ENCODE measurements at places on chromosomes 12 and 14.

- no peak for DNase-seq
Observed at GRCh38 chr12:65019696-65020234, 101.3 kb downstream of the WIF1 start.

DNA sequence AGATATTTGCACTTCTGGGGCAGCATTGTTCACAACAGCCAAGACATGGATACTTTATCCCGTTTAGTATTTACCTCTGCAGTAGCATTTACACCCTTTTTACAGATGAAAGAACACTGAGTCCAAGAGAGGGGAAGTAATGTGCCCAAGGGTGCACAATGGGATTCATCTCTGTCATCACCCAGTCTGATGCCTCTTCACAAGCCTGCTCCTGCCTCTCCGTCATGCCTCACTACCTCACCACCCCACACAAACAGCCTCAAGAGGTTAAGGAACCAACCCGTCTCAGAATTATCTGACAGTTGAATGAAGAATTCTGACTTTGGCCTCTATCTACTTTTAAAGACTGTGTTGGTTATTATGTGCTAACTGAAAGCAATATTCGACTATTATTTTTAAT lies 368.4 kb downstream of the ATP23 start:
- DNase-seq = no peak

- DNase-seq = peak; percentile 26
Observed at GRCh38 chr14:63478010-63478409, 65.2 kb downstream of the PPP2R5E start.

DNA sequence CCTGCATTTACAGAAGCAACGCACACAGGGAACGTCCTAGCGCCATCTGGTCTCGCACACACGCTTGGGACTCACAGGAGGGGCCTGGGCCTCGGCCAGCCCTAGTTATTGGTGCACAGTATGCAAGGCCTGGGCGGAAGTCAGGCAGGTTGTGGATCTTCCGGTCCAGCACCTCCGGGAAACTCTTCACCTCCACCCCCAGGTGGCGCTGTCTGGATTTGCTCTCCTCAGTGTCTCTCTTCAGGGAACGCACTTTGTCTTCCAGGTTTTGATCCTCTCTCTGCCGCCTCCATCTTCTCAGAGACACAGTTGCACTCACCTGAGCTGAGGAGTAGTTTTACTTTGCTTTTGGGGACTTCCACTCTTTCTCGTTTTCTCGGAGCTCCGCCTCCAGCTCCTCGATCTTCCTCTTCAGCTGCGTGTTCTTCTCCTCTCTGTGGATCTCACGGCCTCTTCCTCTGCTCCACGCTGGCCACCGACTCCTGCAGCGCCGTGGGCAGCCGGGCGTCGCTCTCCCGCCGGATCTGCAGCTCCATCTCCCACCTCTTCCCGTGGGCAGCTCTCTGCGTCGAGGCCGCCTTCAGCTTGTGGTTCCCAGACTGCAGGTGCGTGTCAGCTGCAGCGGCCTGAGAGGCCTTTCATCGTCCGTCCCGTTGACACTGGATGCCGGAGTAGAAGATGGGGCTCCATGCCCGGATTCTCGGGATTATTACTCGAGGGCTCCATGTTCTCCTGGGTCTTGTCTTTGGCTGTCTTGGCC lies 933.8 kb downstream of the TMEM121 start:
- peak; percentile 39 for DNase-seq

- no peak for DNase-seq
Observed at GRCh38 chr14:50233951-50234250, 2.5 kb upstream of the SOS2 start.

DNA sequence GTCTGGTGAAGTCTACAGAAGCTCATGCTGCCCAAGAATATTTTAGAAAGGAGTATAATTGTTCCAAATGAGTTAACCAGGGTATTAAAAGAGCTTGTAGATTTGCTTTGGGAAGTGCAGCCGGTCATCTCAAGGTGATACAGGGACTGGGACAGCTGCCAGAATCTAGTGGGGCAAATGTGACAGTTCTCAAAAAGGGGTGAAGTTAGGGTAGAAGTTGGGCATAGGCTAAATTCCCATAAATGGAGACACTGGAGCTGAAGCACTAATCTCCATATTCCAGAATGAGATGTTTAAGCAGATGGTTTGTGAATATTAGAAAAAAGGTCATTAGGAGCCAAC lies 94.7 kb downstream of the ANO6 start:
- no peak for DNase-seq

GRCh38 chr12:129331356-129332085 lies 478.2 kb downstream of the GLT1D1 start:
- DNase-seq = no peak
